AG10803 (cell line): ENCODE measurements at places on chromosomes 5 and 9.
A peak's percentile ranks its signal among the peaks of the same experiment; 100 is the strongest.

- no peak for DNase-seq
Measured at GRCh38 chr9:114864471-114864870, 58.6 kb upstream of the TNFSF15 start.

DNA sequence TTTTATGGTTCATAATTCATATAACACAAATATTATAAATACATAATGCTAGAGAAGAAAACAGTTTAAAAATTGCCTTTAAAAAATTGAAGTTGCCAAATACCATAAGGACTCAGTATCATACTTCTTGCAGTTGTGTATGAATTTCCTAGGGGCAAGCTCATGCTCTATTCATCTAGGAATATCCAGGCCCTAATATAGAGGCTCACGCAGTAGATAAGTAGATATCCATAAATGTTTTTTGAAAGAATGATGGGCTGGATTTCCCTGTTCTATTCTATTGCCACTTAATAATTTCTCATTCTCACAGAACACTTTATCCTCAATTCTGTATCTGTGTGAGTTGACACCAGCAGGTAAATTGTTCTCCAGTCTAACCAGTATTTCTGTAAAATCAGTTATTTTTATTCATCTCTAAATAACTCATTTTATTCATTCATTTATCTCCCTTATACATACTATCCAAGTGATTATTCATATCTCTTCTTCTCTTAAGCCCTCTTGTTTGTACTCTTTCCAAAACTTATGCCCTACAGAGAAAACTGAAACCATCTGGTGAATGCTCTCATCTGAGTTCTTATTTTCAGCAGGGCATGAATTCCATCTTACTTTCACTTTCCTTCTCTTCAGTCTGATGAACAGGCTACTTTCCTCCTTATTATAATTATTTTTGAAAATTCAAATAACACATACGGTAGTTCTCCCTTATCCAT is 97.1 kb downstream of the SLC44A1 start:
- DNase-seq, result peak; percentile 52

- DNase-seq, result no peak
Measured at GRCh38 chr5:128796506-128796905, 168.8 kb upstream of the SLC27A6 start.

GRCh38 chr5:115770466-115770865 is 46.0 kb downstream of the CDO1 start:
- DNase-seq, result peak; percentile 6

DNA sequence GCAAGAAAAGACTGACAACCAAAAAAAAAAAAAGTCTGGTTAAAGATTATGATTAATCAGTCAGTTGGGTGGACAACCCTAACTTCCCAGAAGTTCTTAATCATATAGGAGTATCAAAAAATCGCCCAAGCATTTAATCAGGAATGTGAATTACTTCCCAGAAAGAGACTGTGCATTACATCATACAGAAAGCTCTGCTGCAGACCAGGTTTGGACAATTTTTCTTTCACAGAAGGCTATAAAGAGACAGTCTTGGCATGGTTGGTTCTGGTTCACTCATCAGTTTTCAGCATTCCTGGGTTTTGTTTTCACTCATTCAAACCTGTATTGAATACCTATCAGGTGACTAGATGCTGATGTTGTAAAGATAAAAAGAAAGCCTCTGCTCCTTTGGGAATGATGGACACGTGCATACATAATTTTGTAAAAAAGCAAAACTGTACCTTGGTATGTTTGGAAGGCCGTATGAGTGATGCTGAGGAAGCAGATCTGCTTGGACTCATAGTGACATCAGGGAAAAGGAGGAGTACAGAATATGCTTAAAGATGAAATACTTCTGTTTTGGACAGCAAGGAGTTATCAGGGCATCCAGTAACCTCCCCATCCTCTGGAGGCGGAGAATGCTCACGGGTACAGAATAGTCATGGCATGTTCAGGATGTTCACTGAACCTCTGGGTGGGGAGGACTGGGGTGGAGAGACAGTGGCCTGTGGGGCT is 178.4 kb downstream of the GNA14 start:
- DNase-seq, result peak; percentile 80

GRCh38 chr5:109016300-109016699 is 268.6 kb downstream of the FER start:
- peak; percentile 3 for DNase-seq

DNA sequence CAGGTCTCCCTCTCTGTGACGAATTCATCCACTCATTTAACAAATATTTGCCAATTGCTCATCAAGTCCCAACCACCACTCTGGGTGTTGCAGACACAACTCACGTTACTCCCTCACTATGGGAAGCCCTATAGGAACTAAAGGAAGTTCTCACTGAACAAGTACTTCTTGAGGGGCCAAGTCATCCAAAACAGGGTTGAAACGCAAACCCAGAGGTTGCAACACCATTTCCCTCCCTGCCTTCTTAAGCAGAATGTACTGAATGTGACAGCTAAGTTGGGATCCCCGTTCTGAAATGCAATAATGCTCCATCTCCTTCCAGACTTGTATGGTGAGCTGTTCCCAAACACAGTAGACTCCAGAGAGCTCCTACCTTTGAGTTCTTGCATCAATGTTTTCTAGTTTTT is 34.3 kb downstream of the EPB41L4B start:
- peak; percentile 67 for DNase-seq

DNA sequence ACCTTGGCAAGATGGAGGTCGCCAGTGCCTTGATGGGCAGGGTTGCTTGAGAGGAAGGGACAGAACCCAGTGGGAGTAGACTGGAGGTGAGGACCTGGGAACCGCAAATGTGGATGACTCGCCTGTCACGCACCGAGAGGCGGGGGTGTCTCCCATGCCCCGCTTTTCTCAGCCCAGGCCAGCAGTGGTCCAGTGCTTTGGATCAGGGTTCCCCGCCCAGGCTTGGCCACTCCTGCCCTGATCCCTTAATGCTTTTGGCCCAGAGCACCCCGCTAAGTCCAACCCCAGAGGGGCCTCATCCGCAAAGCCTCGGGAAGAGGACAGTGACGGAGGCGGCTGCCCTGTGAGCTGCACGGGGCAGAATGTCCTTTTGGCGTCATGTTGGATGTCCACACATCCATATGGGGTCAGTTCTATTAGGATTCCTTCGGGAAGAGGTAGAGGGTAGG is 2.4 kb downstream of the MRPS2 start:
- DNase-seq, result no peak

GRCh38 chr9:35397216-35397698 is 92.7 kb upstream of the RUSC2 start:
- no peak for DNase-seq

GRCh38 chr5:42858031-42858643 is 46.4 kb upstream of the SELENOP start:
- peak; percentile 17 for DNase-seq

DNA sequence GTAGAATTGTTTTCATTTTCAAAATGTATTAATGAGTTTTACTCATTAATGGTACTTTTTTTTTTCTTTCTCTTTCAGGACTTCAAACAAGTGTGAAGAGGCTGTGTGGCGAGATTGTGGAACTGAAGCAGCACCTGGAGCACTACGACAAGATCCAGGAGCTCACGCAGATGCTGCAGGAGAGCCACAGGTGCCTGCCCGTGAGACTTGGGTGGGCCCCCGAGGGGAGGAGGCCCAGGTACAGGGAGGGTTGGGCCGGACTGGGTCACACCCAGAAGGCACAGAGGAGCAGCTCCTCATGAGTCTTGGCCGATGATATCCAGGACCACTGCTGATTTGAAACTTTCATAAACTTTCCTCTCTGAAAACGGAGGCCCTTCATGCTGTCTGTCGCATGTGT is 35.6 kb downstream of the CEP72 start:
- DNase-seq, result no peak

DNA sequence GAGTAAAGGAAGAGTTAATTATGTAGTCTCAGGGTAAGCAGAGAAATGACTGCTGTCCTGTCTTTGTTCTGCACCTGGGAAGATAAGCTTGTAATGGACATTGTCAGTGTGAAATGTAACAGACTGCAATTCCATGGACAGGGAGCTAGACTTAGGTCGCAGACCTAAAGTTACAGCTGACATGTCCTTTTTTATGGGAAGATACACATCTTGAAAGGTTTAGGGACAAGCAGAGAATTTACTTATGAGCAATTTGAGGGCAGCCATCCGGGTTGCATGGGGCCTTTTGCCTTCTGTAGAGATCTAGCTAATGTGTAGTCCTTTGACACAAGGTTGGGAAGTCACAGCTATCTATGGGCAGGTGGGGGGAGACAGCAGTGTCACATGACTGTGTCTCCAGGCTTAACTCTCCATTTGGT is 85.7 kb downstream of the SERINC5 start:
- no peak for DNase-seq

- DNase-seq, result no peak
Measured at GRCh38 chr5:142421621-142422397, 97.0 kb upstream of the SPRY4 start.

GRCh38 chr5:148827723-148828122 is 1.3 kb downstream of the ADRB2 start:
- DNase-seq, result no peak

- DNase-seq, result no peak
Measured at GRCh38 chr9:107288701-107289100, 5.6 kb downstream of the RAD23B start.

DNA sequence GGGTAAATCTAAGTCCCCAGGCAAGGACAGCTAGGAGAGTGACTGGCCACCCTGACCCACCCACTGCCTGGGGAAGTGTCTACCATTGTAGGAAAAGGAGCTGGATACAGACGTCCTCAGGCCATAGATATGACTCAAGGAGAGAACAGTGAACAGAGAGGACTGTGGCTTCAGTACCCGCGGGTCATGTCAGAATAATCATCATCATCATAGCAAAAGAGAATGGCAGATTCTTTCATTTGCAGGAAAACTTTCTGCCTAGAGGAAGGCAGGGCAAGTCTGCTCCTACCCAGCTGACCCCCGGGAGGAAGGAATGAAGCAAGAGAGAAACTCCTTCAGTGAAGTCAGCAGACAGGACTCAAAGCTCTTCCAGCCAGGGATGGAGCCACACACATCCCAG is 52.2 kb upstream of the UBTD2 start:
- no peak for DNase-seq

DNA sequence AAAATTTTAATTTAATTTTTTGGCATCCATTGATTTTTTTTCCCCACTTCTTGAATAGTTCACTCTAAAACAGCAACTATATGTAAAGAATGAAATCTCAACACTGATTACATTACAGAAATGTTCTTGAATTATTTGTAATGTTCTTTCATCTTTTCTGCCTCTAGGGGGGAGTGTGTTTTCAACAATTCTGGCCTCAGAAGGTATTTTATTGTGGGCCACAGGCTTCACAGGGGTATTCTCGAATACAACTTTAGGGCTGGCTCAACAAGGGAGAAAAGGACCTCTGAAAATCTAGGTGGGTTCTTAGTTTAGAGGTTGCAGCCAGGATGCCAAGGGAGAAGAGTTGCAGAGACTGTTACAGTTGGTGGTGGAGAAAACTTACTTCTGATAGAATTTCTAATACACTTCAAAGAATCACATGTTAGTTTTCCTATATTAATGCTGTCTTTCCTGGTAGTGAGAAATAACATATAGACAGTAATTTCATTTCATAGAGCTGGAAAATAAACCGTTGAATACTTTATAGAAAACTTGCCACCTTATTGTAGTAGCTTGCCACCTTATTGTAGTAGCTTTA is 3.6 kb upstream of the NPR3 start:
- peak; percentile 47 for DNase-seq

GRCh38 chr5:178284093-178284675 is 51.6 kb upstream of the PHYKPL start:
- DNase-seq, result no peak

- DNase-seq, result no peak
Measured at GRCh38 chr9:16206518-16206917, 653.7 kb downstream of the CCDC171 start.

- no peak for DNase-seq
Measured at GRCh38 chr5:9477537-9477936, 68.3 kb downstream of the SEMA5A start.

DNA sequence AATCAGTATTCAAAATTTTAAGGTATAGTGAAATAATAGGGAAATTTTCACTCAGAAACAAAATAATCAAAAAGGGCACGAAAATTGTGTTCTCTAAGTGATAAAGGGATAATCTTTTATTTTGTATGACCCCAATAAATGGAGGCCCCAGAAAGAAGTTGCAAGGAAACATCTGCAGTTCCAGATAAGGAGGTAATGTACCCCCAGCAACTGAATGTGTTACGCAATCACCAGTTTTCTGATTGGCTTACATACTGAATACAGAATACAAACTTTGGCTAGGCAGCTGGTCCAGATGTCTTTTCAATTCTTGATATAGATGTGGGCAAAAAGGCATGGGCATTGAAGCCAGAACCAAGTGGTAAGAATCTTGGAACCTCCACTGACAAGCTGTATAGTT is 1.7 kb upstream of the TOPORS start:
- peak; percentile 15 for DNase-seq

DNA sequence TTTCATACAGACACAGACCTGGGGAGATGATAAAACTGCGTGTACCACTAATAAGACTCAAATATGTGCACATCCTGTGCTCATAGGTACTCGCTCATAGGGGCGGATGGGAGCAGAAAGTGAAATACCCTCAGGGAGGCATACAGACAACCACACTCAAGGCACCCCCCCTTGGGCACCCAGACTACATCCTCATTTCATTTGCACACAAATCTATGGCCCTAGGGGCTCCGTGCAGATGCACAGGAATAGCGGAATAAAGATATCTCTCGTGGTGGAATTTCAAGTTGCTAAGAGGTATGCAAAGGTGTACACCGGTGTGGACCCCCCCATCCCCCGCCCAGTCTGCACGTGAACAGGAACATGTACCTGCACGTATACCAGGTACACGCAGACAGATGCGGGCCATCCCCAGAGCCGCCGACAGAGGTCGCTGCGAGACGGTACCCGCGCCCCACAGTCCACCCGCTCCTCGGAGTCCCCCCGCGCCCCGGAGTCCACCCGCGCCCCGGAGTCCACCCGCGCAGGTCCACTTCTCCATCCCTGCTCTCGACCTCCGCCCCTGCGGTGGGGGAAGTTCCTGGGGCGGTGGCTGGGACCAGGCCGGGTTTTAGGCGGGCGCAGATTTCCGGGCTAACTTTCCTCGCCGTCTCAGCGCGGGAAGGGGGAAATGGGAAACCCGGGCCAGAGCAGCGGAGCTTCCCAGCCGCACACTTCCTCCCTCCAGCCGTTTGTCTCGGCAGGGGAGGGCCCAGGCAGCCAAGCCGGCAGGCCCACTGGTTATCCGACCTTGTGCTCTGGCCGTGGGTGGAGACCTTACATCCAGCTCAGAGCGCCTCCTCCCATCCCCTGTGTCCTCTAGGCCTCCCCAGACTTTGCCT is 1.0 kb upstream of the IL12B start:
- peak; percentile 25 for DNase-seq

- DNase-seq, result no peak
Measured at GRCh38 chr5:29547236-29547865, 1646.1 kb upstream of the CDH6 start.

GRCh38 chr9:109872901-109873300 is 92.9 kb downstream of the PALM2AKAP2 start:
- no peak for DNase-seq
